Lung (tissue), 17 donors: ENCODE measurements at places on chromosomes 11 and 22. TPM values are rescaled to one million over a fixed set of nuclear protein-coding genes. Genes with fewer than 3 reads are reported as not detected.

OR52E8 gene
- not detected for polyA plus RNA-seq

TRIM48 gene
- not detected for polyA plus RNA-seq

APOL1 gene
- 39.6 TPM for polyA plus RNA-seq

TOLLIP gene
- 39.2 TPM for polyA plus RNA-seq

DGCR6L gene
- polyA plus RNA-seq = 86.0 TPM

RAG1 gene
- polyA plus RNA-seq = 0.13 TPM

DNA sequence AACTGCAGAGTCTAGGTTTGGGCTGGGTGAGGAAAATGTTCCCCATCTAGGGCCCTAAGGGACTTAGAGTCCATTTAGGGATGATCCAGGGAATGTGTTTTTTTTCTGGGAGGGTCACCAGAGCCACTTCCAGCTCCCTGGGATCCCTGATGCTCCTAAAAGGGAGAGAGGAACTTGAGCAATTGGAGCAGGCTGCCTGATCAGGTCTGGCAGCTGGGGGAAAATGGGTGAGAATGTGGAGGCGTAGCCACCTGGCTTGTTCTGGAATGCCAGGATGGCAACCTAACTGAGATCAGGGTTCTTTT lies 1.2 kb downstream of the PGAP2 start:
- DNase-seq = no peak

DNA sequence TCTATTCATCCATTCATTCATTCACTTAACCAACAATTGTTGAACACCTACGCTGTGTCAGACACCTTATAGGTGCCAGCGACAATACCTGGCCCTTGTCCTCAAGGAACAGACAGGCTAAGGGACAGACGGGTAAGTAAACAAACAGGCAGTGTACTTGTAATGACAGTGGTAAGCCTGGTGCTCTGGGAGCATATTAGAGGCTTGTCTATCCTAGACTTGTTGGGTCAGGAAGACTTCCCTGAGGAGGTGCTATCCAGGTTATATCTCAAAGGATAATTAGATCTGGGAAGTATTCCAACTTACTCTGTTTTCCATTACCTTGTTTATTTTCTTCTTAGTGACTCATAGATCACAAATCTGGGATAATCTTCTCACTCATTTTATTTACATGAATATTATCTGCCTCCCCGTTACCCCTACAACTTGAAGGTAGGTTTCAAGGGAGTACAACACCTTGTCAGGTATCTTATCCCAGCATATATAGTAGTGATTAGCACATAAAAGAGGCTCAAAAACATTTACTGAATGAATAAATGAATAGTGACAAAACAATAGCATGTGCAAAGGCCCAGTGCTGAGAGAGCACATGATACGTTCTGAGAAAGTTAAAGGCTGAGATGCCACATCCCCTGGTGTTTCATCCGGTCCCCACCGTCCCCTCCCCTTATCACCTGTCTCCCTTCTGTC lies 75.3 kb upstream of the NCAM1 start:
- DNase-seq = no peak

- peak; percentile 49 for DNase-seq
These were observed 36.1 kb downstream of the CCDC90B start for GRCh38 chr11:83249972-83250593.

GRCh38 chr11:12414611-12415010 lies 37.2 kb downstream of the PARVA start:
- no peak for DNase-seq

DNA sequence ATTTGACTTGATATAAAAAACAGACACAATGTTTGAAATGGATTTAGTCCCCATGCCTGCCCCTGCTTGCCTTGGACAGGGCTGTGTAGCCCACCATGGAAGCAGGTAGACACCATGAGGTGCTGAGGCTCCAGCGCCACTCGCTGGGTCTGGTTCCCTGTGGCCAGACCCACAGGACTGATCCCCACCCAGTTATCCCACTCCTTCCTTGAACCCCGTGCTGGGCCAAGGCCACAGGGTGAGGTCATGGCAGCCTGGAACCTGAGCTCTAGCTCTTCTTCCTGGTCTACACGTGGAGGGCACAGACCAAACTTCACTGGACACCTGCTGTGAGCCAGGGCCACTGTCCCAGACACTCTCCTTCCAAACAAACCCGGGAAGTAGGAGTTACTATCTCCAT lies 42.5 kb downstream of the GAB4 start:
- DNase-seq = no peak

- DNase-seq = no peak
These were observed 71.8 kb upstream of the B3GAT1 start for GRCh38 chr11:134483857-134484256.

- DNase-seq = no peak
These were observed 16.8 kb downstream of the CD5 start for GRCh38 chr11:61119055-61119454.

DNA sequence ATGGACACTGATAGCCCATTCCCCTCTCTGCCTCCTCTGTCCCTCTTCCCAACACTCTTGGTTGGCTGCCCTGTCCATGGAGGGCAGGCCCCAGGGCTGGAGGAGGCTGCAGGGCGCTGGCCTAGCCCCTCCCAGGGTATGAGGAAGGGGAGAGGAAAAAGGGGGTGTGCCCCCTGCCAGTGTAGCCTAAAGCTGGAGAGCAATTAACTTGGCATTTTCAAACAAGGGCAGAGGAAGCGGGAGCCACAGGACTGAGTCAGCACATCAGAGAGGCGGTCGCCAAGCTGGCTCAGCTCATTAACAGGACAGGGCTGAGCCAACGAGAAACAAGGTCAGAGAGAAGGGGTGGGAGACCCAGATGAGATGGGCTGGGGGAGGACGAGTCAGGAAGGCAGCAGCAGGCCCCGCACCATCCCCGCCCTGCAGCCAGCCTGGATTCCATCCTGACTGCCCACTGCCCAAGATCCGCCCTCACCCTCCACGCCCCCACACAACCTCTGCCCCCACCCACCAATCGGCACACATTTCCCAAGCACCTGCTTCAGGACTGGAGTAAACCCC lies 76.3 kb downstream of the BUD13 start:
- no peak for DNase-seq

- no peak for DNase-seq
These were observed 8.8 kb downstream of the SCGB2A1 start for GRCh38 chr11:62217191-62217748.

- no peak for DNase-seq
These were observed 27.6 kb upstream of the MPEG1 start for GRCh38 chr11:59240322-59240721.

DNA sequence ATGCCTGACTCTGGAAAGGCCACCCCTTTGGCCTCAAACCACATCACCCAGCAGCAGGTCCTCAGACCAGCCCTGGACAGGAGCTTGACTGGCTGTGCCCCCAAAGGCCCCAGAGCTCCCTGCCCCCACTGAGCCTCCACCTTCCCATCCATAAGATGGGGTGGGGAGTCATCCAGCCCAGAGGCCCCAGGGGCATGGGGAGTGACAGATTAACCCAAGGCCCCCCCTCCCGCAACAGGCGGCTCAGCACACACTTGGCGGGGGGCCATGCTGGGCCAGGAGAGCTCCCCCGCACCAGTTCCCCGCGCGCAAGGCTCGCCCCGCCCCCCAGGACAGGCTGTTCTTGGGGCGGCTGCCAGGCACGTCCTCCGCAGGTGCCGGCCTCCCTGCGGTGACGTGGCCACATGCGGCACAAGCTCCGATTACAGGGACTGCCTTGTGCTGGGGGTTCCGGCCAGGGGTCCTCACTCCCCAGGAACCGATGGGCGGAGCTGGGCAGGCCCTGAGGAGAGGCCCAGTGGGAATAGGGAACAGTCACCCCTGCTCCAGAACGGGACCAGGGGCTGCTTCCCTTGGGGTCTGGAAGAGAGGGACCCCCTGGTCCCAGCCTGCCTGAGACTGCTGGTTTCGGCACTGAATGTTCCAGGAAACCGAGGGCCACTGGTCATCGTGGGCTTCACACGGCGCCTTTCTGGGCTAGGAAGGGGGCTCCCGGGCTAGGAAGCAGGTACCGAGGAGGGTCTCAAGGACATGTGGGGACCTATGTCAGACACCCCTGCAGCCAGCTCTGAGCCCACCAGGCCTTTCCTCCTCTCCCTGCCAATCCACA lies 5.1 kb upstream of the CDKN1C start:
- peak; percentile 88 for DNase-seq

DNA sequence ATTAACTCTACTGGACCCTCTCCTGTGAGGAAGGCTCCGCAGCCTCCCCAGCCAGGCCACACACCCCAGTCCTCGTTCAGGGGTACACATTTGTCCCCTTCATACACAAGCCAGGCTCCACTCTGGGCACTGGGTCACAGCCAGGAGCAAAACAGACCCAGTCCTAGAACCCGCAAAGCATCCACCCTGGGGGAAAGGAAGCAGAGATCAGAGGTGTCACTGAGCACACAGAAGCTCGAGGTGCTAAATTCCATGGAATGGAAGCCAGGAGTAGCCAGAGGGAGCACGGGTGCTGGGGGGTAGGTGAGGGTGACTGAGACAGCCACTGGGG lies 43.6 kb upstream of the TH start:
- no peak for DNase-seq

DNA sequence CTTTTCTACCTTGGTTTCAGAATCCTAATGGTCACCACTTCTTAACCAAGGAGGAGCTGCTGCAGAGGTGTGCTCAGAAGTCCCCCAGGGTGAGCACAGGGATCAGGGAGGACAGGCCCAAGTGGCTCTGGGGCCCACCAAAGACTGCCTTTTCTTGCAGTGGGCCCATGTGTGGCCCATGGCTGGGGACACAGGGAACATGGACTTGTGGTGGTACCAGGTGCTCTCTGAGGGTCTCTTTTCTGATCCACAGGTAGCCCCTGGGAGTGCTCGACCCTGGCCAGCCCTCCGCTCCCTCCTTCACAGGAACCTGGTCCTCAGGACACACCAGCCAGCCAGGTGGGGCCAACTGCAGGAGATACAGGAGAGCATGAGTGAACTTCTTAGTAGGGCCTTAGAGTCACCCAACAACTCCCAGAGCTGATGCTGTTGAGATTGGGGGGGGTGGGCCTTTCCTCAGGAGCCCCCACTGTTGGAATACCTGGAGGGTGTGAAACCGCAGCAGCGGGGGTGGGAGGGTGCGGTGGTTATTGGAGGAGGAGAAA lies 2.0 kb downstream of the MUS81 start:
- peak; percentile 7 for DNase-seq

DNA sequence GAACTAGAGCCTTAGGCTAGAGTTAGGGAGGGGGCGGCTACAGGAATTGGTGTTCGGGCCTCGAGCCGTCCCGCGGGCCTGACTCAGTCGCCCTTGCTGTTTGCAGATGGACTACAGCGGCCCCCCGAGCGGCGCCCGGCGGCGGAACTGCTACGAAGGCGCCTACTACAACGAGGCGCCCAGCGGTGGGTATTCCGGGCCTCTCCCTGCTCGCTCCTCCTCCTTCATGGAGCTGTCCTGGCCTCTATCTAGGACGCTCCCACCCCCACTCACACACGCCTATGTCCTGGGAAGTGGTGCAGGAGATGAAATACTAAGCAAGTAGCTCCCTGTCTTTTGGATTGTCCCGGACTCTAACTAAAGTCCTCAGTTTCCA lies 1.4 kb downstream of the MYOD1 start:
- DNase-seq = peak; percentile 13

DNA sequence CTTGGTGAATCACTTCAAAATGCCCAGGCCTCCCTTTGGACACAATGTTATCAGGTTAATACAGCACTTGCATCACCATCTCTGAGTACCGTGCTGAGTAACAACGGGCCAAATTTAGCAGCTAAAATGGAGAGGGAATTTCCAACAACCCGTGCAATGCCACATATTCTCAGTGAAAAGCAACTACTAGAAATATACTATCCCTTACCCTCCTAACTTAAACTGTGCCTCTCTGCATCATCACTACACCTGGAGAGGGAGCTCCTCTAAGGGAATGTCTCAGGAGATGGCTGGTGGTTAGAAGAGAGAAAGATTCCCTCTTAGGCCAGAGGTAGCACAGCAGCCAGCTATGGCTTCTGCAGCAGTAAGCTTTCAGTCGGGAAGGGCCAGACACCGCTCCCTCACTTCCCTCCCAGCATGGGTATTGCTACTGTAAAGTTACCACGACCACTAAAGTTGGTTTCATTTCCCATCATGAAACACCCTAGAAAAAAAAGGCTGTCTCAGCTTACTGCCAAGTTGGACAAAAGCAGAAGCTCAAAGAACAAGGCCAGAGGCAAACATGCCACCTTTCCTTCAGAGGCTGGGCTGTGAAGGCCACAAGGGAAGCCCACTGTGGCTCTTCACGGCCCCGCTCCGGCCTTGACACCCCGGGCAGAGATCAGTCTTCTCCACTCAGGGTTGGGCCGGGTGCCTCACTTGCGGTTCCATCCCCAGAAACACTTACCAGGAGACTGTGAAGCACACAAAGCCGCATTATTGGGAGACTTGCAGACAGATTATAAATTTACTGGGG lies 3.9 kb downstream of the MAML2 start:
- DNase-seq = peak; percentile 37

DNA sequence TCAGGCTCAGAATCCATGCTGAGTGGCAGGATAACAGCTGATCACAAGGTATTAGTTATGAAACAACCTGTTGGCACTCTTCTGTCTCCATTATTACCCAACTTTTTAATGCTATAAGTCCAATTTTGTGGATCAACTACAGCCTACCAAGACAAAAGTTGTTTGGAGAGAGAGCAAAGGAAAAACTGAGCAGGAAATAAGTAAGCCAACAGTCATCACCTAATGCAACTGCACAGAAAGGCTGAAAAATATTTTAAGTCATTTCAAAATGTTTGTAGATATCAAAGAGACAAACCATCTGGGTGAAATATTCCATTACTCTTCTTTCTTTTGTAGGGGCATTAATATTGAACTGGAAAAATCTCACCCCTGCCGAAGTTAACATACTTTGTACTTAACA lies 41.6 kb downstream of the FDX1 start:
- DNase-seq = no peak
